ENCODE measurements at places on chromosomes 3 and 15.

DNA sequence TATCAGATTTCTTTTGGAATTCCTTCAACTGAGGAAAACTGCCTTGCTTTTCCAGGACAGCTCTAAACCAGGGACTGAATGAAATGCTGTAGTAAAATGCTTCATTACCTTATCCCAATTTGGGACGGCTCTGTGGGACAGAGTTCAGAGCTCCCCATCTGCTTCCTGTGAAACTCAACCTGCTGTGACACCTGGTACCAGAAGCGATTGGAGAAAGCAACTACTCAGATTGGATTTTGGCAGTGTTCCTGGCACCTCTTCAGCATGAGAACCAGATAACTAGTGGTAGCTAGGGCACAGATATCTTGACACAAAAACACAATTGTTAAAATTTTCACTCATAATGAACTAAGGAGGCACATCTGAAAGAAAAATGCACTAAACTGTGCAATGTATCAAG is 539.1 kb downstream of the SI start:
- DNase-seq = peak; percentile 57

DNA sequence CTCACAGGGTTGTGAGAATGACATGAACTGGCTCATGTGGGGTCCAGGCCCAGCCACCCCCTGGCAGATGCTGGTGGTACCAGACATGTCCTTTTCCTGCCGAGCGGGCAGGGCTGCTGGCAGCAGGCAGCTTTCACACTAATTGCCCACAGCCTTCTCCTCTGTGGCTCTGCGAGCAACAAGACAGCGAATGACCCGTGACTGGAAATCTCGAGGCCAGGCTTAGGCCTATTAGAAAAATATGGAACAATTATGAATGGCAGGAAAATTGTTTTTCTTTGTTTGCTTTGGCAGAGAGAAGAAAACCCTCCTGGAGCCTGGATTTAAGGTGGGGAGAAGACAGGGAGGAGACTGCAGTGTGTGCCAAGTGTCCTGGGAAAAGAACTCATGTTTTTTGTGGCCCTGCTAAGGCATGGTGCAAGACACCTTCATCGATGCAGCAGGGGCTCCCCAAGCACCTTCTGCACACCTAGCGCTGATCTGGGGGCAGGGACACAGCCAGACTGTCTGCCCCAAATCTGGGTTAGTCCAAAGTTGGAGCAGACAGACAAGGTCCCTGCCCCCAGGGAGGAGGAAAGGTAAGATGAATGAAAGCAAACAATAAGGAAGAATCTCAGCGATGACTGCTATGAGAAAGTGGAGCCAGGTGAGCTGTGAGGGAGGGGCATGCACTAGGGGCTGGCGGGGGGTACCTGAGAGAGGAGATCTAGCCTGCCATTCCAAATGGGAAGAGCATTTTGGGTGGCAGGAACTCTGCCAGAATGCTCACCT is 193.8 kb upstream of the TLE3 start:
- DNase-seq = peak; percentile 82

GRCh38 chr3:194254040-194254439 is 97.1 kb downstream of the CPN2 start:
- no peak for DNase-seq

- no peak for DNase-seq
Observed at GRCh38 chr15:56960116-56960515, 41.7 kb downstream of the TCF12 start.

GRCh38 chr3:197019021-197019420 is 10.6 kb downstream of the MELTF start:
- DNase-seq = no peak

- DNase-seq = no peak
Observed at GRCh38 chr15:40105517-40106202, 3.0 kb downstream of the BMF start.

DNA sequence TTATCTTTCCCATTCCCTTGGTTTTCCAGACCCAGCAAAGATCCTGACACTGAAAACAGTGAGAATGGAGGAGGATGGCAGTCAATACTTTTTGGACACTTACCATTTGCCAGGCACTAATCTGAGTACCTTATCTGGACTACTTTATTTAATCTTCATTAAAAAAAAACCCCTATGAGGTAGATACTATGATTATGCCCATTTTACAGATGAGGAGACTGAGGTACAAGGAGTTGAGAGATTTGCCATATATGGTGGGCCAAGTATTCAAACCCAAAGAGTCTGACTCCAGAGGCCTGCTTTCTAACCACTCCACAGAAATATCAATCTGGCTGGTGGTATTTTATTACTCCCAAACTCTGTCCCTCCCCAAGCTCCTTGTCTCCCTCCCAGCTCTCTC is 19.6 kb downstream of the HCN4 start:
- DNase-seq = no peak

GRCh38 chr15:79887054-79887930 is 9.5 kb downstream of the MTHFS start:
- DNase-seq = no peak

DNA sequence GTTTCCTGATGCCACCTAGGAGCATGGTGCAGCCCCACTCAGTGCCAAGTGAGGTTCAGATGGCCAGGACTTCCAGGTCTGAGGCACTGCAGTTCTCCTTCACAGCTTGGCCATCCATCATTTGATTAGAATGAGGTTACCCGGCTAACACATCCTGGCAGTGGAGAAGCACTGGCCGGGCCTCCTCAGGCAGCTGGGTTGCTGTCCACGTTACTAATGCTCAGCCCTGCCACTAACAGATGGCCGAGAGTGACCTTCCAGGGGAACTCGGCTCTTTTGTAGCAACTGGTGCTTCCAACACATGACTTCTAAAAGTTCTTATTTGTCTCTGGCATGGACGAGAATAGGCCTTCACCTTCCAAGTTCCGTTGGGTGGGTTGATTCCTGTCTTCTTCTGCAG is 204.6 kb upstream of the CFAP20DC start:
- no peak for DNase-seq

- no peak for DNase-seq
Observed at GRCh38 chr3:124517306-124517705, 212.9 kb upstream of the UMPS start.

DNA sequence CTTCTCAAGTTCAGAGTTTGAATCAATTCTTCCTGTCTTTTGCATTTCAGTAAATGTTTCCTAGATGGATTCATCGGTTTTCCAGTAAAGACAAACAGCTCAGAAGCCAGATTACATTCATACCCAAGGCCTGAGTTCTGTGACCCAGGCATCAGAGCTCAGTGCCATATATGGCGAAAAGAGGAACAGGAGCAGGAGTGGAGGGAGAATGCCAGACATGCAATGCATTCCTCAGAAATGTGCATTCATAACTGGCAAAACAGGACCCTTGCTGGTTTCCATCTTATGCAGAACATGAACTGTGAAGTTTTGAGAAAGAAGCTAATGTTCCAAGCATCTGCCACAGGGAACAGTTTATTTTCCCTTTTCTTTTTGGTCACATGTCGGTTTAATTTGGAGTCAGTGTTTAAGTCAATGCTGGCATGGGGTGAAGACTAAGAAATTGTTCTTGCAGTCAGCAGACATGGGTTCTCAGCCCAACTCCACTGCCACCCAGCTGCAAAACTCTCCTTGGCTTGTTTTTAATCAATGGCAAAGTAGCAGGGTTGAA is 116.5 kb downstream of the LPP start:
- DNase-seq = no peak

DNA sequence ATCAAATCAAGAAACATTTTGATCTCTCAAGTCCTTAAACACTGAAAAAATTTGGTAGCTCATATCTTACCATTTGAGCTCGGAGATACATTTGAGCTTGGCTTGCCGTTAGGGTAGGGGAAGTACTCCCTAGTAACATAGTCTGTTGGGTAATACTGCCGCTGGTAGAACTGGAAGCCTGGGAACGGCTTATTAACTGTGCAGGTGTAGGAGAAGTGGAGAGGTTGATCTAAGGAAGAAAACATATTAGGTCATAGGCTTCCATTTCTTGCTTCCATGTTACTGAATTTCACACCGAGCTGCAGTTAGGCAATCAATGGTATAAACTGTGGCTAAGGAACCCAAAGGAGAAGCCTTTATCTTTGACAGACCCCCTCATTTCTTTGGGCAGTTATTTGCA is 32.5 kb downstream of the PHC3 start:
- DNase-seq = no peak

GRCh38 chr3:72423643-72424042 is 424.6 kb downstream of the SHQ1 start:
- no peak for DNase-seq

- DNase-seq = no peak
Observed at GRCh38 chr15:83692746-83693581, 39.0 kb downstream of the ADAMTSL3 start.

- no peak for DNase-seq
Observed at GRCh38 chr15:80953001-80953952, 36.3 kb downstream of the MESD start.

- no peak for DNase-seq
Observed at GRCh38 chr15:59722476-59722875, 33.4 kb upstream of the BNIP2 start.

- no peak for DNase-seq
Observed at GRCh38 chr3:82224661-82225060, 463.2 kb upstream of the GBE1 start.

DNA sequence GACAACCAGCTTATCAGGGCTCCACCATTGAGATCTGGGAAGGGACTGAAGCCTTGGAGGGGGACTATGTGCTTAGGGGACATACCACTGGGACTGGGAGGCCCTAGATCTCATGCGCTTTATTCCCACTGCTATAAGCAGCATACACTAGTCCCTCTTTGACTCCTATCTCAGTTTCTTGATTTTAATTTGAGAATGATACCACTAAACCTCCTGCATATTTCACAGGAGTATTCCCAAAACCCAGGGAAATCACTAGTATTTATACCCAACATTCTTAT is 29.2 kb downstream of the SLC24A1 start:
- DNase-seq = no peak

DNA sequence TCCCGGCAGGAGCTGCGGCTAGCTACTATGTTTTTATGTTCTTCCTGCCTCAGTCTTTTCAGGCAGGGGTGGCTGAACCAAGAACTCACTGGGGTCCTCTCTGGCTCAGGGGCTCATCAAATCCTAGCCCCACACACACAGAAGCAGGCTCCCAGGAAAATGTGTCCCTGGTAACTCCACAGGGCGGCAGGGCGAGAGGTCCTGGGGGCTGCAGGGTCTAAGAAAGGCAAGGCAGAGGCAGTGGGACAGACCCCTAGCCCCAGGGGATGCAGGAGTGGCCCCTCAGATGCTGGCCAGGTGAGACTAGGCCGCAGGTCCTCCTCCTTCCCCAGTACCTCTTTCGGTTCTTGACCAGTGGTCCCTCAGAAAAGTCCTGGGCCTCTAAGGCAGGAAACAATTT is 48.9 kb downstream of the PTH1R start:
- no peak for DNase-seq

- no peak for DNase-seq
Observed at GRCh38 chr15:39582286-39582976, 1.6 kb downstream of the THBS1 start.

GRCh38 chr3:132405188-132405587 is 12.1 kb upstream of the DNAJC13 start:
- peak; percentile 13 for DNase-seq

GRCh38 chr3:4722103-4722502 is 229.0 kb downstream of the ITPR1 start:
- peak; percentile 4 for DNase-seq

DNA sequence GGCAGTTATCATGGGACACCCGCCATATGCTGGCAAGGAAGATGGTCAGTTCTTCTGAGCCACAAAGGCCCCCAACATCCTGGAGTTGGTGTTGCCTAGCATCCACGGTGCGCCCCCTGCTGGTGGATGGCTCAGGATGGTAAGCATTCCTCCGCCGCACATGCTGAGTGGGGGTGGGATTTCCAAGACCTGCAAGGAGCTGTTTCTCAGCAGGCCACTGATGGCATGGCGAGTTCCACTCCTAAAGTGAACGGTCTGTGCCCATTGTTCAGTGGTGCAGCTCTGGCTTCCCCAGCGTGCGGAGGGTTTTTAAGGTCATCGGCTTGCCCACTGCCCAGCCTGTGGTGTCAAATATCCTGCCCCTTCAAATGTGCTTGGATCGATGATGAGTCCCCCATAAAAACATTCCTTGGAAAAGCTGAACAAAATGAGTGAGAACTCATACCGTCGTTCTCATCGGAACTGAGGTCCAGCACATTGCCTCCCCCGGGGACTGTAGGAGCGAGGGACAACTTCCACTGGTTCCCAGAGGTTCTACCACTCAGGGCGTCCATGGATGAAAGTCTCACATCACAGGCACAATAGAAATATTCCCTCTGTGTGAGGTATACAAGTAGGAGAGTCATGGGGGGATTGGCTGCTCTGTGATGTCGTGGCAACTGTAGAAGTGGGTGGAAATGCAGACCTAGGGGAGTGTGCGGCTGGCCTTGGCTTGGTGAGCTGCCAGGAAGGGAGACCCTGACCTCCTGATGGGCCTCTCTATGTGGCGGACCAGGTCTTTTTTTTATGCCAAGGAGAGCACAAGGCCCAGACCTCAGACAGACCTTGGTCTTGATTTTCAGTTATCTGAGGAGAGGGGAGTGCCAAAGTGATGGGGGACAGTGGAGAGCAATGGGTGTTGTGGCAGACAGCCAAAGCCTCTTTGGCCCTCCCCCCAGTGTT is 102.0 kb downstream of the SNRPN start:
- no peak for DNase-seq

- no peak for DNase-seq
Observed at GRCh38 chr3:157452097-157452496, 15.4 kb downstream of the PTX3 start.

Measured in NCI-H1105 treated with DMSO at 0.1 percent for 48 hours (cell line).